Heart left ventricle (tissue), 16 donors: ENCODE measurements at places on chromosomes 4 and X.

DNA sequence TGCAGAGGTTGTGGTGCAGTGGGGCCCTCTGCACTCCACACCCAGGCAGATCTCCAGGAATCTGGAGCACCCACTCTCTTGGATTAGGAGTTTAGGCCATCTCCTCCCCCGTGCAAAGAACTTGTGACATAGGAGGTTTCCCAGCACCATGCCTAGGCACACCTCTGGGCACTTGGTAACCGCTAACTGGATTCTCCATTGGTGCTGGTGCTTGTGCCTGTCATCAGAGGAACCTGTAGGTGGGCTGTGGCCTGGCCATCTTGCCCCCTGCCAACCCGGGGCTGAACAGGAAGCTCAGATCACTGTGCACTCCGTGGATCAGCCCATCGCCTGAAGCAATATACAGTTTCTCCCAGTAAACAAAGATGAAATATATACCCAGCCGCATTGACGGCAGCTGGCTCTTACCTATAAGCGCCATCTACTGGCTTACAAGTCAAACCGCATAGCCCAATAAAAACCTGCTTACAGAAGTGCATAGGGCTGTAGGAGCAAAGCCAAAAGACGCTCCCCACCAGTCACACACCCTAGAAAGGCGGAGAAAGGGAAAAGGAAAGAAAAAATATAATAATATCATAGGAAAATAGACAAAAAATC lies 19.1 kb upstream of the TEX13B start:
- no peak for DNase-seq

GRCh38 chr4:79164907-79165610 lies 160.8 kb downstream of the NAA11 start:
- DNase-seq, result no peak

DNA sequence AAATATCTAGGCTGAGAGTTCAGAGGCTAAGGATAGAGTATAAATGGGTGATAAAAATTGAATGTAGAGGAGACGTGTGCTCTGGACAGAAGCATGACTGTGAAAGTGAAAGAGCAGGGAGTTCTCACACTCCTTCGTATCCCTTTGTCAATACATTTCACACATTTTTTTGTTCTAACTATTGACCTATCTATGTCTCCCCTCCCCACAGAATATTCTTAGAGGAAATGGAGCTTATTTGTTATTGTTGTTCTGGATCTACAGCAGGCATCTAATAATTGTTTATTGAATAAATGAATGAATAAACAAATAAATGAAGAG lies 57.6 kb downstream of the ENPEP start:
- DNase-seq, result no peak

GRCh38 chr4:74475091-74475800 lies 30.3 kb downstream of the AREG start:
- no peak for DNase-seq
